ENCODE measurements at places on chromosomes 12 and 14.

DNA sequence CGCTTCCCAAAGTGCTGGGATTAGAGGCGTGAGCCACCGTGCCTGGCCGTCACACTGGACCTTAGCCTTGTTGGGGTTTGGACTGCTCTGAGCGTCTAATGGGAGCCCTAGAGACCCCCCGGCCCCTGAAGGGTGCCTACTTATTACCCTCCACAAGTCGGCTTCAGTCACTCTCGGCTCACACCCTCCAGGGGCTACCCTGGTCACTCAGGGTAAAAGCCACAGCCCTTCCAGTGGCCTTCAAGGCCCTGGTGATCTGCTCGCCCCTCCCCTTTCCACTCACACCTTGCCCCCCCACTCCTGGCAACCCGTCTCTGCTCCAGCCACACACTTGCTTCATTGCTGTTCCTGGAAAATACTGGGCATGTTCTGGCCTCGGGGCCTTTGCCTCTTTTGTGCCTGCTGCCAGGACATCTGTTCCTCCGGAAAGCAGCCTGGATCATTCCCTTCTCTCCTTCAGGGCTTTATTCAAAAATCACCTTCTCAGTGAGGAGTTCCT is 3.6 kb upstream of the MORN3 start:
- peak; percentile 27 for DNase-seq

DNA sequence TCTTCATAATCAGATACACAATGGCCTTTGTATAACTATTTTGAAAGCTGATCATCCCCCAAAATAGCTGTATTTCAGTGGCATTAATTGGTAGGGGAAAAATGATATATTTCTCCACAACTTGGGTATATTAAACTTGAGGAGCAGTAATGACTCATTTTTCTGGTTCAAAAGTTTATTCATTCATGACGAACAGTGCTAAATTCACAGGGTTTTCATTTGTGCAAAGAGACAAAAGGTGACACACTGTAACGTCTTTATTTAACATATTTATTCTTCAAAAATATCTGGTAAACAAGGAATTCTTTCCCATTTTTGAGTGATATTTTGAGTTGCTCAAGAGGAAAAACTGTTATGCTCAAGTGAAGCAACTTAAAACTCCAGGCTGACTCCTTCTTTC is 415.5 kb upstream of the SOX5 start:
- DNase-seq = no peak

- peak; percentile 85 for DNase-seq
These were observed at the start of gene SYNE3 for GRCh38 chr14:95516554-95517181. SYNE3 (minus strand) TSS chr14:95516650; CDS start chr14:95475821, 40,829 bp downstream.

- no peak for DNase-seq
These were observed 21.0 kb downstream of the PIGH start for GRCh38 chr14:67579040-67579439.

DNA sequence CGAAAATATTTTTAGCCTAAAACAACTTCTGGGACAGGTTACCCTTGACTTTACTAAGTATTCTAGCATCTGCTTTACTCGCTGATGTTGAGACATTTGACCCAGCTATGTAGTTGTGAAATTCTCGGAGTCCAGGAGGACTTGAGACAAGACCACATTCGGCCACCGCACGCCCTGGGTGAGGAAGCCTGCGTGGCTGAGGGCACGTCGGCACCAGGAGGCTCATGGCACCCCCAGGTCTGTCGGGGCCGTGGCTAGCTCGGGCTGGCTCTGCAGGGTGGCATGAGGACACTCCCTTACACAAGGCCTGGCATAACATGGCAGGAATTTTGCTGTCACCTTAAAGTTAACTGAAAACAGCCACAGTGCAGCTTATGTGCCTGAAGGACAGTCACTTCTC is 58.1 kb upstream of the MMP17 start:
- DNase-seq = no peak

- DNase-seq = peak; percentile 6
These were observed 413.6 kb downstream of the BTG1 start for GRCh38 chr12:91732086-91732485.

- DNase-seq = peak; percentile 97
These were observed 33.6 kb downstream of the CMKLR1 start for GRCh38 chr12:108305520-108305919.

GRCh38 chr14:25247609-25248008 is 197.7 kb upstream of the STXBP6 start:
- DNase-seq = no peak

DNA sequence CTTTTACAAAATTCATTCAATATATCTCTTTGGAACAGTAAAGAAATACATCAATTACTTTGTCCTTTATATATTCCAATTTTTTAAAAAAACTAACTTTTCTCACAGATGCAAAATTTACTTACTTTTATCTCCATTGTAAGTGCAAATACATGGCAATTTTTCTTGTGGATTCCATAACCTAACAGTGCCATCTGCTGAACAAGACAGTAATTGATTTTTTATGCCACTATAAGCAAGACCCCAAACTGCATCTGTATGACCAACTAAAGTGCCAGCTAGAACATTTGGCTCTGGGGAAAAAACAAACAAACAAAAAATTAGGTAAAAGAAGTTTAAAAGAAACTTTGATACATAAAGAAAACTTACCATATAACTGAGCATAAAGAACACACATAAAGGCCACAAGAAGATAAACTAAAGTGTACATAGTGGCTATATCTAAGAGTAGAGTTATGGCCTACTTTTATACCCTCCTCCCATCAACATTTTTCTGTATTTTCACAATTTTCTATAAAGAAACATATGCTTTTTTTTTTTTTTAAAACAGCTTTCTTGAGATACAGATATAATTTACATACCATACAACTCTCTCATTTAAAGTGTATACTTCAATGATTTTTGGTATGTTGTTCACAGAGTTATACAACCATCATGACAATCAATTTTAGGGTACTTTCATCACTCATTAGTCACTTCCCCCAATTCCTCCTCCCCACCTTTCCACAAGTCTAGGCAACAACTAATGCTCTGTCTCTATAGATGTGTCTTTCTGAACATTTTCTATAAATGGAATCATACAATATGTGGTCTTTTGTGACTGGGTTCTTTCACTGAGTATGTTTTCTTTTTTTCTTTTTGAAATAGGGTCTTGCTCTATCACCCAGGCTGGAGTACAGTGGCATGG is 32.6 kb downstream of the COCH start:
- peak; percentile 42 for DNase-seq

DNA sequence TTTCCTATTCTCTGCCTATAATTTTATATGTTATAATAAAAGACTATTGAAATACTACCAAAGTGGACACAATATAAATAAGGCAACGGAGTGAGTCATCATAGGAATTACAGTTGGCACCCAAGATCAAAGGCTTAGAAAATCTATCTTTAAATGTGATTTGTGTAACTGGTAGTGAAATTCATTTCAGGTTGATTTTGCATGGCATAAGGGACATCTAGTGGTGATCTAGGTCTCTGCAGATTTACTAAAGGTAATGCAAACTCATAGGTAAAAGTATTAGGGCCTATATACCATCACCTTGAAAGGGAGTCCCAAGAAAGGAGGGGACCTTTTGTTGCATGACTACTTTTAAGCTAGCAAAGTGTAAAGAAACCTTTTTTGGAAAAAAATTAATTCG is 527.2 kb downstream of the NRXN3 start:
- peak; percentile 68 for DNase-seq

GRCh38 chr14:105862581-105863239 is 336.3 kb downstream of the TMEM121 start:
- DNase-seq = no peak

GRCh38 chr12:110050927-110051326 is 2.6 kb upstream of the C12orf76 start:
- no peak for DNase-seq

DNA sequence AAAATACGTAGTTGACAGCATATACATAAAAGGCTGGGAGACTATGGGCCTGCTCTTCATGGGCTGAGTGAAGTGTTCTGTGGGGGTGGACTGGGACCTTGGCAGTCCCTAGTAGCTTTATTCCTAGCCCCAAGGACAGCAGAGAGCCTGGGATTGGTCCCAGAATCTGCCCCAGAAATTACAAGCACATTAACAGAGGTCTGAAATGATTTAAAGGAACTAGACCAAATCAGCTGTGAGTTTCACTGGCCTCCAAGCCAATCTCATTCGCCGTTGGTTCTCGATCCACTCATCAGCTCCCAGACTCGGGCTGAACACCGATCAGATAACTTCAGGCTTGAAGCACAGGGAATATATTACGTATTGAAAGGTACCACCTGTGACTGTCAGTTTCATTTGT is 77.0 kb upstream of the PSMC1 start:
- DNase-seq = no peak

GRCh38 chr12:34302131-34302885 is 280.0 kb downstream of the ALG10 start:
- DNase-seq = no peak

DNA sequence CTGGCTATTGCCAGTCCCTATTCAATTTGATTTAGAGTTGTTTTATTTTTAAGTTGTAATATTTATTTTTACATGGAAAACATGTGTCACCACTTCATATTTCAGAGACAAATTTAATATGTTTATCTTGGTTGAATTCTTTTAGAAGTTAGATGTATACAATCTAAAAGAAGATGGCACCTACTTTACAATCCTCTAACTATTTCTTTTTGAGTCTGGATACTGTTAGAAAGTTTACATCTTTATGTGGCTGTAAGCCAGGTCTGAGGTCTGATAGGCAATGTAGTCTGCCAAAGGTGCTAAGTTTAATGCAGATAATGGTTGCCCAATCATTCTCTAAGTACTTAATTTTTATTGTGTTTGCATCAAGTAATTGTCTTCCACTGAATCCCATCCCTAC is 7.2 kb upstream of the LMO3 start:
- DNase-seq = no peak

DNA sequence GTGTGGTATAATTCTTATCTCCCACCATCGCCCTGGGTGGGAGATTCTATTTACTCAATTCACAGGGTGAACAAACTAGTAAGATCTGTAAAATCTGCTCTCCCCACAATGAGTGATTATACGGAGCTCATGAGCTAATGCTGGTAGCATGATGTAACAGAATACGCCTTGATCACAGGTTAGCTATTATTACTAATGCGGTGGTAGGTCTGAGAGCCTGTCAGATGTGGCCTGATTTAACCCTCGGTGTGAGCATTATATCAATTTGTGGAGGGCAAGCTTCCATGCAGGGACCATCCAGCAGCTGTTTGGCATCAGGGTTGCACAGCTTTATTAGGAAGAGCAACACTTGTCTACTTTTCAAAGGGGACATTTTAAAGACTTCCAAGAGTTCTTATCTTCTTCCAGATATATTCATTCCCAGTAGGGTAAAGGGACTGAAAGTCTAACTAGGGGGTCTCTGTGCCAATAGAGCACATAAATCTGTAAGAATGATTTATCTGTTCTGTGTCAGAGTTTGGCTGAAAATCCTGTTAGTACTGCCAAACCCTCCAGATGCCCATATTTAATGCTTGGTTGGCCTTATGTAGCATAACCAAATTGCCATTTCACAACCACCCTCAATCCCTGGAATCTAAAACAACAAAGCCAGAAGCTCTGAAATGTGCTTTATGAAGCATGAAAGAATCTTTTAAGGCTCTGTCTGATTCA is 18.7 kb downstream of the TSHR start:
- DNase-seq = peak; percentile 65

- DNase-seq = no peak
These were observed 44.0 kb upstream of the PLBD1 start for GRCh38 chr12:14611640-14612203.

- DNase-seq = peak; percentile 10
These were observed 120.4 kb downstream of the LRRIQ1 start for GRCh38 chr12:85156569-85156968.

- DNase-seq = no peak
These were observed 493.3 kb downstream of the APAF1 start for GRCh38 chr12:99138393-99138792.

DNA sequence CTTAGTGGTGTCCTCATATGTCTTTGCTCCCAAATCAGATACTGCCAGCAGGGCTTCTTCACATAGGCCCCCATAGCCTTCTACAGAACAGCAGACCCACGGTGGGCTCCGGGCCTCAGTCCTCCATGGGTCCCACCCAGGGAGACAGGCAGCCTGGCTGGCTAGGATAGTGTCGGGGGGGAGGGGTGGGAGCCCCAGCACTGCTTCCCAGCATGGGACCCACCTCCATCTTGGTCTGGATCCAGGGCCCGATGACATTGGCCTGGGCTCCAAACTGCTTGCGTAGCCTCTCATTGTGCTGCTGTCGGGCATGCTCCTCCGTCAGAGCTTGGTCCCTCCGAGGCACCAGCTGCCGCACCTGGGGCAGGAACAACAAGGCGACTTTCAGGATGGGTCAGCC is 89.4 kb upstream of the ZFP36L1 start:
- DNase-seq = no peak

GRCh38 chr12:21607701-21608100 is 3.1 kb upstream of the GYS2 start:
- peak; percentile 67 for DNase-seq

DNA sequence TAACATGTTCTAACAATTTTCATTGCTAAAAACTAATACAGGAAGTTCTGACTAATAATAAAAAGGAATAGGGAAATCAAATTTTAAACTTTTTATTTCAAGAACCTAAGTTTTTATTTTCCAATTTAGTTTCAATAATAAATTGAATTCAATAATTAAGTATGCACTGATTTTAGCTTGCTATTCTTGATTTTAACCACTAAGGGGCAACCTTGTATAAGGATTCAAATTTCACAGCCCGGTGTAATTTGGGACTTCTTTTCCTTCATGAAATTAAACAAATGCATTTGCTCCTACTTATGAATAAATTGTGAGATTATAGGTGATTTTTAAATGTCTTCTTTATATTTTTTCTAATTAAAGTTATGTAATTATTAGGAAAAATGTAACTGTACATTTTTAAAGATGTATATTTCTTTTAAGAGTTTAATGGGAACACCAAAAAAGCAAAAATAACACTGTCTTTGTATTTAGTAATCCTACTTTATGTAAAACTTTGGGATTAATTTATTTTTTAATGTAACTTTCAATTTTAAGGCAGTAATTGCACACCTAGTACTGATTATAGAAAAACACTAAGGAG is 241.4 kb upstream of the PDZRN4 start:
- DNase-seq = peak; percentile 75

DNA sequence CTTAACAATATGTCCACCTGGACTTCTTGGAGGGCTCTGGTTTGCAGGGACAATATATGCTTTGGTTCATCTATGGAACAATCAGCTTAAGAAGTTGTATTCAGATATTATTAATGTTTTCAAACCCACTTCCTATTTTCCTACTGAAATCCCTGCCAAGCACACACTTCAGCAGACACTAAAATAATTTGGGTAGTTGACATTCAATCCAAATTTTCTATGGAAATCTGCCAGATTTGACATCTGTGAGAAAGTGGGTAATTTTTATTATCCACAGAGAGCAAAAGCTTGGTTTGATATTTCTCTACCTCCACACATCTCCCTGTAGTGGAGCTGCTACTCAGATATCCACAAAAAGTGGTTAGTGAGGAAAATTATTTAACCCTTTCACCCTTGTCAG is 378.8 kb upstream of the SOX5 start:
- DNase-seq = no peak

GRCh38 chr12:75545636-75546035 is 34.2 kb upstream of the KRR1 start:
- no peak for DNase-seq

Measured in adipocyte (in vitro differentiated cells).